ENCODE measurements at places on chromosomes 12 and 14.

GRCh38 chr12:125021771-125022170 is 28.3 kb downstream of the BRI3BP start:
- DNase-seq: no peak

- DNase-seq: no peak
Observed at GRCh38 chr12:124758266-124759220, 105.1 kb downstream of the SCARB1 start.

DNA sequence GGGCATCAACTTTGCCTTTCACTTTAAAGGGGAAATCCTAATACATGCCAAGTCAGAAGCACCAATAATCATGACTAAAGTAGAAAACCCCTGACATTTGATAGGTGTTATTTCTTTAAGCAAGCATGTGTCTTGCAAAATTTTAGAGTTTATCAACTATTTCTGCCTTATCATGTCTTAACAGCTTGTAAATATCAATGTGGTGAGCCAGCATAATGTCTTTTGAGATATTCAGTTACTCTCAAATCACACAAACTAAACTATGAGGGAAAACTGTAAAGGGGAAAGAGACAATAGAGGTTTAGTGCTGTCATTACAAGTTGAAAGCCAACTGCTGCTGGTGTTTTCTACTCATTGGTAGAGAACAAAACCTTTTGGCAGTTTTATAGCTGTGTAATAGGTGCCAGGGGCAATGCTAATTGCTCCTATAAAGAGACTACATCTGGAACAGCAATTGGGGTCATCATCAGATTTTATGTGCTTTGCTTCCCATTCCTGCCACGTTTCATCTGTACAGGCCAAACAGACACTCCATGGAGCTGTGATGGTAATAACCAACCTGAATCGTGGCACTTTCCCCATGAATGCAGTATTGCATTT is 1027.4 kb downstream of the FSCB start:
- DNase-seq: no peak

DNA sequence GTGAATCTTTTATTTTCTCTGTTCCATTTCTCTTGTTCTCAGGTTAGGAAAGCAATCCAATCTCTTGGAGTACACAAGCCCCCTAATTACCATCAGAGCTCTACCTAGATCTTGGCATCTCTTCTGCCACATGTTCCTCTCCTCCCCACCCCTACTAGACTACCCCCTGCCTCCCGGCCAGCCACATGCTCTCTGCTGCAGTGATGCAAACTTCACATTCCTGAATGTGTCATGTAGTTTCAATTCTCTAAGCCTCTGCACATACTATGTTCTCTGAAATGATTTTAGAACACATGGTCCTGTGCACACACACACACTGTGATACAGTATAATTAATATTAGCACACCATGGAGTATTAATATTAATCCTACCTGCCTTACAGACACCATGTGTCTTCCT is 104.6 kb downstream of the EFCAB11 start:
- no peak for DNase-seq

- DNase-seq: no peak
Observed at GRCh38 chr14:26187996-26188620, 409.7 kb downstream of the NOVA1 start.

GRCh38 chr14:30020271-30020670 is 92.6 kb upstream of the PRKD1 start:
- DNase-seq: no peak

GRCh38 chr14:78758333-78758732 is 588.2 kb downstream of the NRXN3 start:
- no peak for DNase-seq

DNA sequence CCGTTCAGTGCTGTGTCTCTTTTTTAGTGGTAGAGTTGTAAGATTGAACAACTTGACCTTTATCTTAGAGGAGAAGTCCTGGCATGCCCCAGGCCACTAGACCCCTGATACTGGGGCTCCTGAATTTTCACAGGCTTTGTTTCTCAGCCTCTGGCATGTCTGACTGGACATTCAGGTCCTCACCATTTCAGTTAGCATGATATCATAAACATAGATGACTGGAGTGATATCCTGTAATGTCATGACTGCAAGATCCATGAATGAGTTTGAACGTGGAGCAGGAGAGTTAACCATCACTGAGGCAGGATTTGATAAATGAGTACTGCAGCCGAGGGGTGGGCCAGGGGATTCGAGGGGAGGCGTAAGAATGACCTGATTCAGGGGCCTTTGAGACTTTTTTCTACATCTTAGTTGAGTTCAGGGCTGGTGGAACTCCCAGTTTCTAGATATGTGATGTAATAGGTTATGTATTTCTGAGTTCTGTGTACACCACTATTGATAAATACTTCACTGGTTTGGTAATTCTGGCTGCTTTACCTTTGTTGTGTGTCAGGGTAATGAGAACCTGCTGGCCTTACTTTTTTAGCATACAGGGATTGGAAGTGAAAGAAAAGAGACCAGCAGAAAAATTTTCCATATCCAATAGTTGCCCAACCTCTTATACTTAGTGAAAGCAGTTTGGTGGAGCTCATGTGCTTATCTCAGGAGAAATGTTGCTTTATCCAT is 217.0 kb downstream of the SYNE2 start:
- no peak for DNase-seq

DNA sequence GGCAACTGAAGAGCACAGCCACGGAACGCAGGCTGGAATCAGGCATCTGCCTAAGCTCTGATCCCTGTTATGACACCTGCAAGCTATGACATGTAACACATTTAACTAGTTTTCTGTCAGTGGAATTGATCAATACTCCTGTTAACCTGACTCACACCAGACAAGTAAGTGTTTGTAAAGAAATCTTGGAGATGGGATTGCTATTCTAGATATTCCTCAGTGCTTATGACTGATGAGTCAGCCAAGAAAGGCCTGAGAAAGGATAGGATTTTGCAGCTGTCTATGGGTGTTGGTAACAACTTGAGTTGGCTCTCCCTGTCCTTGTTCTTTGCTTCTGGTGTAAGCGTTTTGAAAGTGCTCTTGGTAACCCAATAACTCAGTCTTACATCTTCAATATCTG is 110.5 kb downstream of the GPR135 start:
- no peak for DNase-seq

GRCh38 chr12:1559676-1560091 is 34.7 kb downstream of the FBXL14 start:
- DNase-seq: no peak

- DNase-seq: no peak
Observed at GRCh38 chr12:67618303-67618702, 30.2 kb upstream of the DYRK2 start.

- DNase-seq: no peak
Observed at GRCh38 chr14:92495027-92495426, 18.6 kb upstream of the RIN3 start.

- DNase-seq: no peak
Observed at GRCh38 chr12:117114784-117115183, 15.6 kb upstream of the TESC start.

DNA sequence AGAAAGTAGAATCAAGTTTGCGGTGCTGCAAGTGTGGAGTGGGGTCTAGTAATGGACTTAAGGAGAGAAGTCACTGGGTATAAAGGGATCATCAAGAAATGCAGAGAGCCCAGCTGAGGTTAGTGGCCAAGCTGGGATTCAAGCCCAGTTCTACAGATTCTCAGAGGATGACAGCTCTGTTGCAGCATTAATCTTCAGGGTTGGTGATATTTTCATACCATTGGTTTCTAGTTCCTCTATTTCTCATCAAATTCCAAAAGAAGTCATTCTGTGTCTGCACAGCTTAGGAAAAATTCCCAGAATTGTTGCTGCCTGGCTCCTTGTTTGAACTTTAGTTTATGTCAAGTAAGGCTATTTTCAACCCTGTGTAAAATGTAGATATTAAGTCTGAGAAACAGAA is 169.5 kb upstream of the NTF3 start:
- no peak for DNase-seq

DNA sequence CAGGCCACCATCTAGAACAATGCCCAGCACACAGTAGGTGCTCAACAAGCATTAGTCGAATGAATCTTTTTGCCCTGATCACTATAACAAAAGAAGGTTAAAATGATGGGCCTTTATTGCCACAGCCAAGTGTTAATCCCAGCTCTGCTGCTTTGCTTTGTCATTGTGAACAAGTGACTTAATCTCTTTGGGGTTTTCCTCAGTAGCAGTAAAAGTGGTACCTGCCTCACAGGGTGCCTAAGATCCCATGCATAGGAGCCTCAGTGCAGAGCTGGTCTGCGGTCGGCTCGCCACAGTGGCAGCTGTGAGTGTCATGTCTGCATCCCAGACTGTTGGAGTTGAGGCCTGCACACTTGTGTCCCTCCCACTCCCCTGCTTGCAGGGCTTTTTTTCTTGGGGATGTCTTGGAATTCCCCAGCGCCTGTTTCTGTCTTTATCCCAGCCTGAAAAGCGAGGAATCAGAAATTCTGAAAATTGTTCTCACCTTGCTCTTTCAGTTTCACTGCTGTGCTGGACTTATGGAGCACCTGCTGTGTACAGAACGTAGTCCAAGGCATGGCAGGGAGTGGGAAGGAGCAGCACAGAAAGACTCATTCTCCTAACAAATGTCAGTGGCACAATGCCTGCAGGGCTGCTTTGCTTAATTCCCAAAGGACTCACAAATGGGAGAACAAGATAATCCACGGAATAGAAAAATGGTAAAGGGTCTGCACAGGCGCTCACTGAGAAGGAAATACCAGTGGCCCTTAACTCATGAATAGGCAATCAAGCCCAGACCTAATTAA is 90.8 kb downstream of the EML1 start:
- DNase-seq: no peak

- no peak for DNase-seq
Observed at GRCh38 chr12:31566547-31566946, 24.4 kb downstream of the DENND5B start.

- no peak for DNase-seq
Observed at GRCh38 chr12:66713984-66714383, 35.1 kb upstream of the GRIP1 start.

DNA sequence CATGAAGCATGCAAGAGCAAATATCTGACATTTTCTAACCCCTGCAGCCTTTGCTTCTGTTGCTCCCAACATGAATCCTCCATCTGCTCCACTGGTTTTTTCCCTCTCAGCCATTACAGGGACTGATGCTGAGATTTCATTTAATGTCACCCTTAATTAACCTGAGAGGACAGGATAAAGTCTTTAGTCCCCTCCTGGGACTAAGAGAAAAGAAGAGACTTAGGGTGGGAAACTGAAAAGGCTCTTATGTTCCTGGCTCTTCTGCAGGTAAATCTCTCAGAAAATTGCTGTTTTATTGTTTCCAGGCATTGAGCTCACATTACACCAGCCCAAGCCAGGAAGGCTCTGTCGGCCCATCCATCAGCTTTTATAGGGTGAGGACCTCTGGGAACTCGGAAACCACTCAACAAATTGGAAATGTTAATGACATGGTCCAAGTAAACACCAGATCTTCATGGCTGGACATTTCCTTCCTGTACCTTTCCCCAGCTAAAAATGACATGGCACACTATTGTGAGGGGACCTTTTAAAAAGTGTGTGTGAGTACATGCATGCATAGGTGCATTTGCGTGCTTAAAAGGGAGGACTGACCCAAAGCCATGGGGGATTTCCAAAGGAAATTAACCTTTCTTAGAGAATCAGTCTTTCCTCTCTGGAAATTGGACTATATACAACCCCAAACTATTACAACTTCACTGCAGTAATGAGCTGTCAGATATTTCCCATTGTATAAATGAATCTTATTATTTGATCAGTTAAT is 408.1 kb upstream of the TMTC1 start:
- DNase-seq: no peak

GRCh38 chr12:93882763-93883162 is 205.6 kb downstream of the CRADD start:
- DNase-seq: no peak

- no peak for DNase-seq
Observed at GRCh38 chr12:89977405-89978085, 268.9 kb upstream of the ATP2B1 start.

GRCh38 chr12:116337312-116337711 is 59.8 kb upstream of the MED13L start:
- no peak for DNase-seq

- no peak for DNase-seq
Observed at GRCh38 chr12:109999649-109999971, 380 bp downstream of the ANKRD13A start.

GRCh38 chr12:76226397-76226796 is 121.8 kb downstream of the BBS10 start:
- DNase-seq: no peak

- no peak for DNase-seq
Observed at GRCh38 chr12:43407816-43408645, 144.0 kb downstream of the ADAMTS20 start.
